Activated CD8-positive, alpha-beta memory T cell treated with anti-CD3 and anti-CD28 coated beads, Interleukin-2, amount 50 U/mL, for 4 hours (primary cell): ENCODE measurements at places on chromosomes 2 and 18.

- no peak for DNase-seq
Measured at GRCh38 chr2:7639476-7639875, 722.3 kb downstream of the RNF144A start.

DNA sequence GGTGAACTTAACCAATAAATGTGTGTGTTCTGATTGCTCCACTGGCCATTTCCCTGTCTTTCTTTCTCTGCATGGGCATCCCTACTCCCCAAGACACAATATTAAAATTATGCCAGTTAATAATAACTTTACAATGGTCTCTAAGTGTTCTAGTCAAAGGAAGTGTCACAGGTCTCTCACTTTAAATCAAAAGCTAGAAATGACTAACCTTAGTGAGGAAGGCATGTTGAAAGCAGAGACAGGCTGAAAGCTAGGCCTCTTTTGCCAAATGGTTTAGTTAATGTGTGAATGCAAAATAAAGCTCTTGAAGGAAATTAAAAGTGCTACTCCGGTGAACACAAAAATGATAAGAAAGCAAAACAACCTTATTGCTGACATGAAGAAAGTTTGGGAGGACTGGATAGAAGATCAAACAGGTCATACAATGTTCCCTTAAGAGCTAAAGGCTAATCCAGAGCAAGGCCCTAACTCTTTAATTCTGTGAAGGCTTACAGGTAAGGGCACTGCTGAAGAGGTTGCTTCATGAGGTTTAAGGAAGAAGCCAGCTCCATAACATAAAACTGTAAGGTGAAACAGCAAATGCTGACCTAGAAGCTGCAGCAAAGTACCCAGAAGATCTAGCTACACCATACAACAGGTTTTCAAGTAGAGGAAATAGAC, 44.0 kb upstream of the ARHGAP15 start:
- DNase-seq = no peak

DNA sequence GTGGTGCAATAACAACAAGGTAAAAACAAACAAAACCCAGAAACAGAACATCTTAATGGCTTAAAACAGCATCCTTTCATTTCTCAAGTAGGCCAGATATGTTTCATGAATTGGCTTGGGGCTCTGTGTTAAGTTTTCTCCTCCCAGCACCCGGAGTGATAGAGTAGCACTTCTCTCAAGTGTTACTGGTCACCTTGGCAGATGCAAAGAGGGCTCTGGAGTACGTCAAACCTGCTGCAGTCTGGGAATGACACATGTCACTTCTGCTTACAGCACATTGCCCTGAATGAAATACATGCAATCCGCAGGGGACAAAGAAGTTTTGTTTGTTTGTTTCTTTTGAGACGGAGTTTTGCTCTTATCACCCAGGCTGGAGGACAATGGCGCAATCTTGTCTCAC, 639.3 kb downstream of the CNTNAP5 start:
- DNase-seq = no peak

GRCh38 chr2:189829102-189829833, 45.0 kb downstream of the PMS1 start:
- no peak for DNase-seq

GRCh38 chr2:156158808-156159207, 173.7 kb downstream of the NR4A2 start:
- DNase-seq = no peak

GRCh38 chr18:79630281-79631095, 49.1 kb upstream of the CTDP1 start:
- DNase-seq = no peak

DNA sequence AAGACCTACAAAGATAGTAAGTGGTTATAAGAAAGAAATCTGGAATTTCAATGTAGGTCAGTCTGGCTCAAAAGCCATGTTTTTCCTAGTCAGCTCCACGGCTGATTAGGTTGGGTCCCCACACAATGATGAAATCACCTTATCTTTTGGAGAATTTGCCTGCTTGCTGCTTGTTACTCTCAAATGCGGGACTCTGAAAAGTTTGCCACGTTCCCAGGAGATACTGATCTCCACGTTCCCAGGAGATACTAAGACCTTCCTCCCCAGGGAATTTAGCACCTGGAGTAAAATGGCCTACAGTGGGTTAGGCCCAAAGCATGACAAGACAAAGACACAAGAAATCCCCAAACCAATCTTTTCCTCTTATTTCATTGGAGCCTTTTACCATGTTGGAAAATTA, 449.6 kb downstream of the TNS1 start:
- no peak for DNase-seq

GRCh38 chr2:135490376-135490775, 40.6 kb downstream of the ZRANB3 start:
- no peak for DNase-seq

DNA sequence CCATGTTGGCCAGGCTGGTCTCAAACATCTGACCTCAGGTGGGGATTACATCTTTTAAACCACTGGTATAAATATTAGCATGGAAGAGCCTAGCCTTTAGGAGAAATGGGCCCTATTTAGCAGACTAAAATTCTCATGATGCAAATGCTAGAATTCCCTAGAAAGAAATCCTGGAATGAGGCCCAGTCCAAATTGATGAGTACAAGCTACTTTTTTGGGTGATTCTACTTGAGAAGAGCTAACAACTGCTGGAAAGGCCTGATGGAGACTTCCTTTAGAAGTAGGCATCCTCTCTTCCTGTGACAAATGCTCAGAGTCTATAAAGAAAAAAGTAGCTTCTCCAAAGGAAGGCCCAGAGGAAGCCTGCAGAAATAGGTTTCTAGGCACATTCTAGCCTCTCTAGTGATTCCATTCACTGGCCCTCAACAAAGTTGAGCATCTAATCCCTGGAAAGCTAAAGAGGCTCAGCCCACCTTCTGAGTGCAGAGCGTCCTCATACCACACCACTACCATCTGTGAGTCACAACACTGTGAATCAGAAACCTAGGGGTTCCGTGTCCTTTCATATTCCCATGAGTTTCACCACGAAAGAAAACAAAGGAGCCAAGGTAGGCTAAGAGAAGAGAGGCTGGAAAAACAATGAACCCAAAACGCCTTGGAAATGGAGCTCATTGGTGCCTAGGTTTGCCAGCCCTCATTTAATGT, 183.1 kb downstream of the C1D start:
- no peak for DNase-seq

GRCh38 chr2:55152475-55153412, 79.3 kb downstream of the CLHC1 start:
- DNase-seq = no peak

DNA sequence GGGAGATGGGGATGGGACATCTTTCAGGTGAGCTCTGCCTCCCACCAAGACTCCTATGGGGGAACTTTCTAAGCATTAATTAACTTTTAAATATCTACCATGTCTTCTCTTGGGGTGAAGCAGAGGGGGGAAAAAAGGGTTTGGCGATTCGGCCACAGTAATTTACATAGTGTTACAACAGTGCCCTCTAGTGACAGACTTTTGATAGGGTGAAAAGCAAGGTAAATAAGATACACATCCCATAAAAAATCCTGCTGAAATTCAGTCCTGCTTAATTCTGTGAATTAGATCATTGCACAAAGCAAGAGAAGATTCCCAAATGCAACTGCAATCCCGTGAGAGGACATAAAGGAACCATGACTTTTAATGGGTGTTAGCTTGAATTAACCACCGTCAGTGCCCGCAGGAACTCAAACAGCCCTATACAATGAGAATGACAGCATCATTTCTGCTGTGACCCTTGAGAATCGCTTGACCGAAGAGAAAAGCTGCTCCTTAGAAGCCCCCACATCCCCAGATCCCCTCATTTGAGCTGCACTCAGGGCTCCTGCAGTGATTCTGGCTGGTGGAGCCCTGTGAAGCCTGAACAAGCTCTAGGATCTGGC, 32.8 kb downstream of the FAM124B start:
- DNase-seq = no peak

DNA sequence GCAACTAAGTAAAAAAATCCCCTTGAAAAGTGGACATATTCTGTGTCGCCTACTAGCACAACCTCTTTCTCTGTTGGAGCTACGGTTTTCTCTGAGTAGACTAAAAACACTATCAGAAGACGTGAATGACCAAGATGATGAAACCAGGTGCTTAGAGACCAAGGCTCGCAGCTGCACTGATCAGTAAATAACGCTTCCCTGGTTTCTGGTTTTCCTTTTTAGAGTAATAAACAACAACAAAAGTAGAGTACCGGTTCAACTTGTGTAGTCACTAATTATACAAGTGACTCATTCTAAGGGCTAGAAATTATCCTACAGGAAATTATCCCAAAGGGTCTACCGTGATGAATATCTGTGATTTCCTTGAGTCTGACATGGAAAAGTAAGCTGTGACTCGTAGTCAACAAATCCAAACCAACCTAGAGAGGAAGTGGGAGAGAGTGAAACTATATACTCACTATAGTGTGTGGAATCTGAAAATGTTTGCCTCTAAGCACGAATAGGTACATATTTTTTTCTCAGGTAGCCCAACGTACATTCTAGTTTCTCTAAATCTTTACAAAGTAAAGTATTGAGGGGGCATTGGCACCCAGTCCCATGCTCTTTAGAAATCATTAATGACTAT, 17.8 kb downstream of the RASGRP3 start:
- DNase-seq = no peak

- DNase-seq = no peak
Measured at GRCh38 chr2:64165706-64166105, 21.5 kb upstream of the PELI1 start.

DNA sequence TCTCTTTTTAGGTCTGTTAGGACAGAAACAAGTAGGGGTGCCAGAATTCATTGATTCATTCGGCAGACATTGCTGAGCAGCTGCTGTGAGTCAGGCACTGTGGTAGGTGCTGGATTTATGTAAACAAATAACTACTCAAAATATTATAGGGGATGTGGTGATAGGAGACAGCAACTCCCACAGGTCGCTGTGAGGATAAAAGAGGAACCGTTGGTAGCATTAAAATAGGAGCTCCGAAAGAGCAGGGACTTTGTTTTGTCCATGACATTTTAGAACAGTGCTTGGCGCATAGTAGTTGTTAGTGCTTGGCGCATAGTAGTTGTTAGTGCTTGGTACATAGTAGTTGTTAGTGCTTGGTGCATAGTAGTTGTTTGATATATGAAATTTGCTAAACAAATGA, 29.2 kb downstream of the ATP6V1C2 start:
- no peak for DNase-seq

GRCh38 chr2:143121957-143122356, 7.3 kb upstream of the ARHGAP15 start:
- DNase-seq = no peak

GRCh38 chr18:62736077-62736855, 20.9 kb downstream of the PHLPP1 start:
- no peak for DNase-seq

DNA sequence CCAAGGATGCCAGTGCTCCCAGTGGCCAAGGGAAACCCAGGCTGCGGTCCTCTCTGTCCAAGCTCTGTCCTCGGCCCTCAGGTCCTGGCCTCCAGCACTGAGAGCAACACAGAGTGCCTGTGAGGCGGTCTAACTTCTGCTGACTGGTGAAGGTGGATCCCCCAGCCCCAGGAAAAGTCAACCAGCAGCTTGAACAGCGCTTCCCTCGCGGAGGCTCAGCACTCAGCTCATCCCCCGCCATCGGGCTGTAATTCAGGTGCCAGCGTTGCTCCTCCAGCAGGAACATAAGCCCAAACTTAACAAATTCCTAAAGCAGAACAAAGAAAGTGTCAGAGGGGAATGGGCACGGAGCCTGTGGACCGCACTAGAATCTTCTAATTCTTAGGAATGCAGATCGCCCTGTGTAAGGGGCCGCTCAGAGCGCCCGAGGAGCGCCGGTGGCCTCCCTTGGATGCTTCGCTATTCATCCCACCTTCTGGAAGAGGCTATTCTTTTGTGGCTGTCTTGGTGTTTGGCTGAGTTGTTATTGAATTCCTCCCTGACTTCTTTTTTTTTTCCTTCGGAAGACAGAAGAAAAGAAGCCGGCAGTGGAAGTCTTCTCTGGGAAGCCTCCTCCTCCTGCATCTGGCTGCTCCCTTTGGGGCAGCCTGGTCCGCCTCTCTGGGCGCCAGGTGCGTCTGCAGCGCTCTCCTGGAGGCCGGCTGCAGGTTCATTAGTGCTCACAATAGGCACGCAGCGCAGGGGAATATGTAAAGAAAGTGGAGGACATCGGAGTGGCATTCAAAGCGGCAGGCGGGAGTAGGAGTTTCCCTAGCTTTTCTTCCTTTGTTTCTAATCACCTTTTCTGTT, 905.6 kb downstream of the TSN start:
- no peak for DNase-seq

- DNase-seq = no peak
Measured at GRCh38 chr2:101264360-101264939, 11.8 kb downstream of the CNOT11 start.

DNA sequence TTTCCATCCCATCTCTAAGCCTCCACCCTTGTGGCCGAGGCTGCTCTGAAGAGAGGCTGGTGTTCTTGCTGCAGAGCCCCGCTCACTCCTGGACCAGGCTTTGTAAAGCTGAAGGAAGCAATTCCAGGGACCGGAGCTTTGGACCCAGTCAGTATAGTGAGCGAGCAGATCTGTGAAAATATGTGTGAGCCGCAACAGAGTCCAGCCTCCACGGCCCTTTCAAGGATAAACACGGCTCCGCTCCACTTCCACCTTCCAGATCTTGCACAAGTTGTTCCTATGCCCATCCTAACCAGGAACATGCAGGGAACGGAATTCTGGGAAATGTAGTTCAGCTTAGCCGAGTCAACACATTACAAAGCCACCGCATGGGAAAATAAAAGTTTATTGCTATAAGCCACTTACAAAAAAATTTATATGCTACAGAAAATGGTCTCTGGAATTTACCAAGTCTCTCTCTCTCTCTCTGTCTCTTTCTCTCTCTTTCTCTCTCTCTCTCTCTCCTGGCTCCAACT, 151.7 kb upstream of the ZNF521 start:
- DNase-seq = no peak

DNA sequence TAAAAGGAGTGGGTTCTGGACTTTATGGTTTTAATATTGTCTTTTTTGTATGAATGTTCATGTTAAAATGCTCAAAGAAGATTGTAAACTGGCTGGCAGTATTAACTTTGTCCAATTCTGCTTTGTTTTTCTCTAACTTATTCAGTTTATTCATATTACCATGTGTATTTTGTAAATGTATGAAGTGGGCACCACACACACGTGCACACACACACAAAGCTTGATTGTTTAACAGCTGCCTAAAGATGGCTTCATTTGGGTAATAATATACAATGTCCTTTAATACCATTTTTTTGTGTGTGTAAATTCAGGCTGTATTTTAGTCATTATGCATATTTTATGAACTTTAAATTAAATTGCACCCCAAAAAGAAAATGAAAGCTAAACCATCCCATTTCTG, 11.4 kb upstream of the APCDD1 start:
- DNase-seq = no peak

DNA sequence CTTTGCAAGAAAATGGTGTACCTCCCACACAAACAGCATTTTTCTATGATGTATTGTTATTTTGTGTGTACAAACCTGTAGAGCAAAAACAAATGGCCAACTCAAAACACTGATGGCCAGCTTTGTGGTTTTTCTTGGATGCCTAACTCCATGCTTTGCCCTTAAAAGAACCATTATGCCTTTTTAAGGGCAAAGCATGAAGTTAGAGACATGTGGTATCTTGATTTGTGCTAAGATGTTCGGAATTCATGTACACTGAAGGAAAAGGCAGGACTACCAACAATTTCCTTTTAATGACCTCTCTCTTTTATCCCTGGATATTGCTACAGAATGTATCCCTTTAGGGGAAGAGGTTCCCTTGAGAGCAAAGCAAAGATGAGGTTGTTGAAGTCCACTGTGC, 273.6 kb downstream of the SCG2 start:
- DNase-seq = no peak

GRCh38 chr2:96202152-96202854, 6.3 kb downstream of the STARD7 start:
- DNase-seq = no peak
